RCC 7860 (cell line): ENCODE measurements at places on chromosomes 2 and 18.

DNA sequence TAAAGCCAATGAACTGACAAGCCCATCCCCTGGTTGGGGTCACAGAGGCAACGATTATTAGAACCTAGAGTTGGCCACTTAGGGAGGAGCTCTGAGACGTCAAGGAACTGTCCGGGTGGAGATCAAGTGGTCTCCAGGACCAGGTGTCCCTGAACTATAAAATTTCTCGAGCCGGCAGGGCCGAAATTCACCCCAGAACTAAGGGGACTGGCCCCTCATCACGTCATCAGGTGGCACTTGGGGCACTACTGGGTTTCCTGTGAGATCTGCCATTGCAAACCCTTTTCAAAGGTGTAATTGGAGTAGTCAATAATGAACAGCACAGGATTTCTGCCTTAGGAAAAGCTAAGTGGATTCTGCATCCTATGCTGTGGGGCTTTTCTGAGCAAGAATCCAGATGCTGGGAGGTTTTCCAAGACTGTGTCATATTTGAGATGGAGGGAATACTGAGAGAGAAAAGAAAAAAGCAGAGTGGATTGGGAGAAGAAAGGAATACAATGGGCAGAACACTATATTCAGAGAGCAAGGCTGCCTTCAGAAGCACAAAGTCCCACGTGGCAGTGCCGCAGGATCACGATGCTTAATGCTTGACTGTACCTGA lies 113.6 kb downstream of the ALPK2 start:
- no peak for DNase-seq

GRCh38 chr2:205324355-205324754 lies 357.9 kb upstream of the NRP2 start:
- DNase-seq: no peak

- peak; percentile 90 for DNase-seq
Measured at GRCh38 chr2:54081574-54081973, 33.8 kb upstream of the ACYP2 start.

- DNase-seq: no peak
Measured at GRCh38 chr2:85438201-85439024, 19.9 kb downstream of the SH2D6 start.

GRCh38 chr2:133063775-133064174 lies 393.8 kb upstream of the LYPD1 start:
- DNase-seq: peak; percentile 9

- DNase-seq: peak; percentile 99
Measured at GRCh38 chr2:173048897-173049661, 26.6 kb upstream of the MAP3K20 start.

- DNase-seq: no peak
Measured at GRCh38 chr2:69213201-69213600, 173.8 kb downstream of the GFPT1 start.

GRCh38 chr2:232528746-232529460 lies 2.9 kb downstream of the CHRND start:
- DNase-seq: no peak

DNA sequence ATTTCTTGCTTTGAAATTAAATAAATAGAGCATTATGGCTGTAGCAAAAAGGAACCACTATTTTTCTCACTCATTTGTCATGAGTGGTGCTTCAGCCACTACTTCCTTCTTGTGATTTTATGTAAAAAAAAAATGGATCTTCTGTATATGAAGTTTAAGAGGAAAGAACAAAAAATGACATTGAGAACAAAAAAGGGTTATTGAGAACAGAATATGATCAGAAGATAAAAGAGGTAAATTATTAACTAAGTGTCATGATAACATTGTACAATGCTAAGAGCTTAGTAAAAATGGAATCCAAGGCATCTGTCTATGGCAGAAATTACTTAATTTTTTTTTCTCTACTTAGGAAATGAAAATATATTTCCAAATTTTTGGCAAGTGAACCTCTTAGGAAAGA lies 103.5 kb downstream of the PKP4 start:
- DNase-seq: no peak

DNA sequence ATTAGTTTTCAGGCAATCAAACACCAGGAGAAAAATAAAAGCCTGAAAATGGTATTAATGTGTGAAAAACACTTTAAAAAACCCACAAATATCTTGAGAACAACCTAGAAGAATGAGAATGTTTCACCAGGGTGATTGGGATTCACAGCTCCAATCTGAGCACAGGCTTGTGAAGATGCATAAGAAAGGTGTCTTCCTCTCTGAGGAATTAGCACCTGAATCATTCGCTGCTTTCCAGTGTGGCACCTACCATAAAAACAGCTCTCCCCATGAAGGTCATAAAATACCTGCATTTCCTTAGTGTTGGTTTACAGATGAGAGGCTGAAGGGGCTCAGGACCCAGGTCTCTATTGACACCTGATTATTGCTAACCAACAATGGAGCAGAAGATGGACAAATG lies 499.7 kb upstream of the KLHL29 start:
- DNase-seq: no peak

DNA sequence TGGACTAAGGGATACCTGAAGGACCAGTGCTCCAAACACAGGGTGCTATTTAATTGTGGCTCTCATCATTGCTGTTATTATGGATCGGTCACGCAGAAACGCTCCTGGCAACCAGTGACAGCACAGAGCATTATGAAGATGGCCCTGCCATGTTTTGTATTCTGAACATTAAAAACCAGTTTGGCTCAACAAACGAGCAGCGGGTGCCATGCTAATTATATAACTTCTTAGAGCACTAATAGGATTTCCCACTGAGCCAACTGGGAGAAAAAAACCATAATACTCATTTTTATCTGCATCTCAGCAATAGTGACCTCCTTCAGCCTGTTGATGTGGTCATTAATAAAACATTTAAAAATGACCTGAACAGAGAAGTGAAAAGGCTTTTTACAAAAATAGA lies 212.8 kb downstream of the STK39 start:
- DNase-seq: no peak

DNA sequence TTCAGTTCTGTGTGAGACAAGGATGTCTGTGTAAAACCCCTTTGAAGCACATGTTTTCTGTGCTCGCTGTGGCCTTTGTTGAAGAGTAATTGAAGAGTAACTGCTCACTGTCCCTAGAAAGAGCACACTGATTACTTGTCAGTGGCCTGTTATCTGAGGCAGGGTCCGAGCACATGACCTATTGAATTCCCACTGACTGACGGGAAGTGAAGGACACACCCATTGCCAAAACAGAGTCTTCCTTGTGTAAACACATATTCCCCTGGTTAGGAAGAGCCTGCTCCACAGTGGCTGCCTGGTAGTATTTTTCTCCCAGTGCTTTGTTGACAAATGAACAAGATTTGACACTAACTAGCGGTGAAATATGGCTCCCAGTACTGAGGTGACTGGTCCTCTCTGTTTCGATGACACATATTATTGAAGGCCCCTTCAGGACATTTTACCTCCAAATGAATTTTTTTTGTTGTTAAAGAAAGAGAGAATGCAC lies 148.5 kb upstream of the GYPC start:
- DNase-seq: no peak
